ENCODE measurements at places on chromosomes 2 and 18.
A peak's percentile ranks its signal among the peaks of the same experiment; 100 is the strongest.

DNA sequence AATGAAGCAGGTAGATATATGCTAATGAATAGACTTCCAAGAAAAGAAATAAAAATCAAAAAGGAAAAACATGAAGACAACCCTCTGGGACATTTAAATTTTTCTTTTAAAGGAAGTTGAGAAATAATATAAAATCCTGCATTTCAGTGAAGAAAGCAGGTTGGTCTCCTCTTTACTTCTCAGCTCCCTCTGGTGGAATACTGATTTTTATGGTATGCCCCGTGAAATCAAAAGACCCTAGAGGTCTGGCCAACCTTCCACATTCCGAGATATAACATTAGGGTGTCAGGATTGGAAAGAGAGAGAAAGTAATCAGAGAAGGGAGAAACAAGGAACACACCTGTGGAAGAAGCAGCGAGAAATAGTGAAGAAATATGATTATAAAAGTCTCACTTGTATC lies 72.7 kb downstream of the DNER start:
- DNase-seq, result no peak
- no peak overlapping the region for H3K4me3 ChIP-seq
- no peaks in the 10 kb centered on the region for H3K36me3 ChIP-seq
- H3K27ac ChIP-seq, result no peak overlapping the region

- no peaks in the 10 kb centered on the region for H3K27me3 ChIP-seq
- peak overlapping the region; percentile 19 for H3K4me3 ChIP-seq
- peak overlapping the region; percentile 84 for H3K27ac ChIP-seq
- DNase-seq, result no peak
- H3K36me3 ChIP-seq, result no peaks in the 10 kb centered on the region
These were observed 62.6 kb upstream of the STK17B start for GRCh38 chr2:196233805-196234475.

DNA sequence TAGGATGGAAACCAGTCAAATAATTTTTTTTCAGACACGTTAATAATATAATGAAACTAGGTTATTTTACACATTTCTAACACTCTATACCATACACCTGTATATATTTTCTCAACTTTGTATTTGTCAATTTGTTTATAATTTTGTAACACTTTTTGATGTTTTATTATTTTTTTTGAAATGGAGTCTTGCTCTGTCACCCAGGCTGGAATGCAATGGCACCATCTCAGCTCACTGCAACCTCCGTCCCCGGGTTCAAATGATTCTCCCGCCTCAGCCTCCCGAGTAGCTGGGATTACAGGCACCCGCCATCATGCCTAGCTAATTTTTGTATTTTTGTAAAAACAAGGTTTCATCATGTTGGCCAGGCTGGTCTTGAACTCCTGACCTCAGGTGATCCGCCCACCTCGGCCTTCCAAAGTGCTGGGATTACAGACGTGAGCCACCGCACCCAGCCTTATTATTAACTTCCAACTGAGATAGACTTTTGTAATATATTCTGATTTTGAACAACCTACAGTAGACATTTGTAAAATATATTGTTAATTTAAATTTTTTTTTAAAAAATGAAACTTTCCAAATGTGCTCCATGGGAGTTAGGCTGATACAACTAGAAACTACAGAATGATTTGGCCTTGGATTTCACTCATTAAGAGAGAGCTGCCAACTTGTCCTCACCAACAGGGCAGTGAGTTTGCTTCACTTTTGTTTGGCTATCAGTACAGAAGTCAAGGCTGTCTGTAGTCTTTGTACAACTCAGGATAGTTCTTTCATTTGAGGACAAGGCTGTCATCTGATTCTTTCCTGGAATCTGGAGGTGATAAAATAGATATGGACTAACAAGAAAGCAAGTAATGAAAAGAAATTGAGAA lies 33.9 kb upstream of the COBLL1 start:
- H3K4me1 ChIP-seq, result no peaks in the 10 kb centered on the region
- H3K4me3 ChIP-seq, result no peak overlapping the region

- H3K4me1 ChIP-seq, result peaks cover 31% of the 10 kb centered on the region
- peaks cover 9% of the 10 kb centered on the region for H3K36me3 ChIP-seq
- peak; percentile 29 for DNase-seq
- no peaks in the 10 kb centered on the region for H3K27me3 ChIP-seq
These were observed 1.3 kb downstream of the CIAO1 start for GRCh38 chr2:96267159-96267971.

- no peaks in the 10 kb centered on the region for H3K4me1 ChIP-seq
- H3K36me3 ChIP-seq, result no peaks in the 10 kb centered on the region
- H3K4me3 ChIP-seq, result no peak overlapping the region
- no peak for DNase-seq
These were observed 65.0 kb downstream of the LINC00305 start for GRCh38 chr18:64083916-64084315.

GRCh38 chr2:119996148-119996547 lies 16.7 kb upstream of the EPB41L5 start:
- H3K36me3 ChIP-seq, result no peaks in the 10 kb centered on the region
- H3K4me1 ChIP-seq, result no peaks in the 10 kb centered on the region
- no peak overlapping the region for H3K4me3 ChIP-seq
- no peak for DNase-seq
- no peak overlapping the region for H3K27ac ChIP-seq
- no peaks in the 10 kb centered on the region for H3K27me3 ChIP-seq

GRCh38 chr2:74816540-74817303 lies 17.2 kb upstream of the HK2 start:
- no peak overlapping the region for H3K27ac ChIP-seq
- DNase-seq, result no peak
- no peaks in the 10 kb centered on the region for H3K36me3 ChIP-seq
- H3K27me3 ChIP-seq, result no peaks in the 10 kb centered on the region
- H3K4me3 ChIP-seq, result no peak overlapping the region
- H3K4me1 ChIP-seq, result no peaks in the 10 kb centered on the region

DNA sequence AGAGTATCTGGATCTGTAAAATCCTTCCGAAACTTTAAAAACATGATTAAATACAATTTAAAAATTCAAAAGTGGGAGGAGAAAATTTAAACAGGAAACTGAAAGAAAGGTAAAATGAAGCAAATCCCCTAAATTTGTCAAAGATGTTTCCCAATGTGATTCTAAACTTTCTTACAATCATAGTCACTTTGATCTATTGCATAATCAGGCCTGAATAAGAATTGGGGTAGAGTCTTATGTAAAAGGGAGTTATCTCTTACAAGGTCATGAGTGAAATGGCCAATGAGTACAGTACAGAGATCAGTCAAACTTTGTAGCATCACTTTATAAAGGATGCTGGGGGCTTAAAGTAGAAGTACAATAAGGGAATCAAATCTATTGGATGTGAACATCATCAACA lies 1657.7 kb upstream of the CELF4 start:
- H3K4me3 ChIP-seq, result no peak overlapping the region
- H3K36me3 ChIP-seq, result no peaks in the 10 kb centered on the region
- no peaks in the 10 kb centered on the region for H3K4me1 ChIP-seq

- peaks cover 4% of the 10 kb centered on the region for H3K36me3 ChIP-seq
- H3K27ac ChIP-seq, result no peak overlapping the region
- no peaks in the 10 kb centered on the region for H3K4me1 ChIP-seq
These were observed 86.5 kb downstream of the UXS1 start for GRCh38 chr2:106107509-106108131.

GRCh38 chr2:145957929-145958328 lies 1438.0 kb upstream of the ZEB2 start:
- H3K27ac ChIP-seq, result no peak overlapping the region
- no peak overlapping the region for H3K4me3 ChIP-seq
- H3K36me3 ChIP-seq, result no peaks in the 10 kb centered on the region
- H3K4me1 ChIP-seq, result no peaks in the 10 kb centered on the region

DNA sequence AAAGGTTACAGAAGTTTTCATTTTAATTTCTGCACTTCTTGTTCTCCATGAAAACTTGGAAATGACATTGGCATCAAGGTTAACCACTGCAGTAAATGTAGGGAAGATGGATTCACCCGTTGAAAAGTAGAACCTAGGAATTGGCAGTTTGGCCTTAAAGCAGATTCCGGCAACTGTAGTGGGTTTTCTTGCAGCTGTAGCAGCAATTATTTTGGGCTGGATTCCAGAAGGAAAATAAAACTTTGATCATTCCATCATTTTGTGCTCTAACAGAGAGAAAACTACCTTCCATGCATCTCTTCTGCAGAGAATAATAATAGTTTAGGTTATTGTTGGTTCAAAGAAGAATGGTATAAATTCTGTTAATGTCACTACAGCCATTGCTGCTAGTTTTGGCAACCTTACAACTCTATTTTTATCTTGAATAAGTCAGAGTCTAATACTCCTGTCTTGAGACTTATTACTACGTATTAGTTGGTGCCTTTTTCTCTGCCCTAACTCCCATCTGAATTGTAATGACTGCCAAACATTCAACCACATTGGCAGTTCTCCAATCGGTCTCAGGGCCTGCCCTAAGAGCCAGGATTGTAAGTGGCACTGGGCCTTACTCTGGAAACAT lies 178.1 kb upstream of the PIEZO2 start:
- H3K4me3 ChIP-seq, result no peak overlapping the region
- H3K4me1 ChIP-seq, result no peaks in the 10 kb centered on the region

- H3K4me1 ChIP-seq, result no peaks in the 10 kb centered on the region
- no peaks in the 10 kb centered on the region for H3K27me3 ChIP-seq
- no peak overlapping the region for H3K27ac ChIP-seq
- H3K4me3 ChIP-seq, result no peak overlapping the region
- H3K36me3 ChIP-seq, result no peaks in the 10 kb centered on the region
These were observed 262.7 kb upstream of the EPAS1 start for GRCh38 chr2:46034535-46034934.

DNA sequence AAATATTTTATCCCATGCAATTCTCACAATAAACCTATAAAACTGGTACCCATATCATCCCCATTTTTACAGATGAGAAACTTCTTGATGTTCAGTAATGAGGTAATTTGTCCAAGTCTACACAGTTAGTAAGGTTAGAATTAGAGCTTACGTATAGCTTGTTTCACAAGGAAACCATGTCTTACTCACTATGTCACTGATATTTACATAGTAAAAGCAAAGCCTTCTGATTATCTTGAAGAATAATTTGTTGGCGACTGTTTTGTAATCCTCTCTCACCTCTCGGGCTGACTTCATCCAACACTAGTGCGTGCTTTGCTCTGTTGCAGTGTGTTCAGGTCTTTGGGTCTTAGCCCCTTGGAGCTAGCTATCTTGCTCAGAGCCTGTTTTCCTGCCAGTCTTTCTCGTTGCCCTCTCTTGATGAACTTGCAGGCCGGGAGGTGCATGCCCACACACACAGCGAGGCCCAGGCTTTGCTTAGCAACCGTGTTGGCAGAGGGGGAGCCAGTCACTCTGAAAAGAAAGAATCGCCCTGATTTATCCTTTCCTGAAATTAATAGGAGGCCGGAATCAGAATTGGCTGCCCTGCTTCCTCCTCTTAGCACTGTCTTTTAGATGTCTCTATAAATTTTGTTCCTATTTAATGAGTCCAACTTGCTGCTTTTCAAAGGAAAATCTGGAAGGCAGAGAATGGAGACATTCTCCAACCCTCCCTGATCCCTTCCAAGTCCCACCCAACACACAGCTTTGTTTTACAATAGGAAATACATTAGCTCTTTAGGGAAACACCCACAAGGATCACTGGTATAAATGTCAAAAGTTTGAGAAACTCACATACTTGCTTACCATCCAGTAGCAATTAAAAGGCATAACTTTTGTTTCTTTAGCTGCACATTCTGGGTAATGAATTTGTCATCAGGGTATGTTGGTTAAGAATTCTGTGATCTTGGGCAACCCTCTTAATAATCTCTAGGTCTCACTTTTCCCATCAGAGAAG lies 97.6 kb upstream of the SEC11C start:
- H3K27ac ChIP-seq, result no peak overlapping the region
- DNase-seq, result no peak
- no peak overlapping the region for H3K4me3 ChIP-seq
- no peaks in the 10 kb centered on the region for H3K27me3 ChIP-seq
- H3K36me3 ChIP-seq, result no peaks in the 10 kb centered on the region
- H3K4me1 ChIP-seq, result no peaks in the 10 kb centered on the region

GRCh38 chr18:22307528-22307927 lies 110.2 kb downstream of the CTAGE1 start:
- H3K4me1 ChIP-seq, result no peaks in the 10 kb centered on the region
- no peak overlapping the region for H3K4me3 ChIP-seq
- no peak for DNase-seq
- no peaks in the 10 kb centered on the region for H3K27me3 ChIP-seq
- no peaks in the 10 kb centered on the region for H3K36me3 ChIP-seq
- H3K27ac ChIP-seq, result no peak overlapping the region

GRCh38 chr2:236633219-236633570 lies 63.6 kb downstream of the ACKR3 start:
- H3K36me3 ChIP-seq, result no peaks in the 10 kb centered on the region
- no peaks in the 10 kb centered on the region for H3K27me3 ChIP-seq
- no peaks in the 10 kb centered on the region for H3K4me1 ChIP-seq
- no peak overlapping the region for H3K27ac ChIP-seq

DNA sequence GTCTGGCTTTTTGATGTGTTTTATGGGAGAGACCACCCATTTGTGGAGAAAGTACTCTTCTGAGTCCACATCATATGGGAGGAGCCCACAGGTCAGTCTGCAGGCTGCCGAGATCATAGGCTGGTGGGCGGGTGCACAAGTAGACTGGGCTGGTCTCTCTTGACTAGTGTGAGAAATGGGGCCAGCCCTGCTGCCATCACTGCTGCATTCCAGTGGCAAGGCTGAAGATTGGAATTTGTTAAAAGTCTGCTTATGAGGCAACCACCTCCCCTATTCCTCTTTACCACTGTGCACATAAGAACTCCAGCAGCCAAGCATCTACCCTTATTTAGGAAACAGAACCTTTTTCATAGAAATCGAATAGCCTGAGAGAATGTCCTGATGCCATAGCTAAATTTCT lies 200.7 kb downstream of the DIS3L2 start:
- no peak overlapping the region for H3K27ac ChIP-seq
- no peaks in the 10 kb centered on the region for H3K4me1 ChIP-seq
- no peaks in the 10 kb centered on the region for H3K27me3 ChIP-seq
- no peak overlapping the region for H3K4me3 ChIP-seq
- DNase-seq, result no peak

GRCh38 chr2:109468893-109469292 lies 144.9 kb downstream of the SEPTIN10 start:
- no peaks in the 10 kb centered on the region for H3K36me3 ChIP-seq
- DNase-seq, result no peak
- no peaks in the 10 kb centered on the region for H3K4me1 ChIP-seq
- H3K27ac ChIP-seq, result no peak overlapping the region
- no peaks in the 10 kb centered on the region for H3K27me3 ChIP-seq
- H3K4me3 ChIP-seq, result no peak overlapping the region

- no peak for DNase-seq
- no peak overlapping the region for H3K27ac ChIP-seq
- no peaks in the 10 kb centered on the region for H3K36me3 ChIP-seq
These were observed 36.3 kb downstream of the VWA3B start for GRCh38 chr2:98123286-98123685.

- H3K4me3 ChIP-seq, result no peak overlapping the region
- no peak for DNase-seq
- no peaks in the 10 kb centered on the region for H3K4me1 ChIP-seq
- H3K36me3 ChIP-seq, result no peaks in the 10 kb centered on the region
- no peaks in the 10 kb centered on the region for H3K27me3 ChIP-seq
These were observed 2.4 kb downstream of the AOX1 start for GRCh38 chr2:200588076-200588678.
